ENCODE measurements at places on chromosomes 7 and 10. TPM values are rescaled to one million over a fixed set of nuclear protein-coding genes. Genes with fewer than 3 reads are reported as not detected.

DNA sequence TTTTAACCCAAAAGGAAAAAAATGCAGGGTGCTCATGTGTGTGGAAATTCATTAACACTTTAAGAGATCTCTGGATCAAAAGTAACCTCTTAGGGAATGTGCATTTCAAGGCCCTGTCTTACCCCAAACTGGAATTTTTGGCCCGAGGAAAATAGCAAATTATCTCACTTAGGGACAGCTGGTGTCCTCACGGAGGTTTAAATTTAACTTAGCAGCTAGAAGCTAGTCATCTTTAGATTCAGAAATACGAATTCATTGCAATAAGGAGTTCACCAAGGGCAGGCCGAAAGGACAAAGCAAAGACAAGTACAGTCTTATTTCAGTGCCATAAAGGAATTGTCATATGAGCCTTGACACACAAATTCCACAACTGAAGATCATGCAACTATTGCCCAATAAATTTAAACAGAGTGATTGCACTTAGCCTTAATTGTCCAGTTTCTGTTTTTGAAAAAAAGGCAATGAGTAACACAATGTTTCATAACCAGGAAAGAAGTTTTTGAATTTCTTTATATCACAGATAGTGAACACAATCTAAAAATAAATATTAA is 22.4 kb upstream of the SEMA3C start:
- DNase-seq: peak; percentile 99

DNA sequence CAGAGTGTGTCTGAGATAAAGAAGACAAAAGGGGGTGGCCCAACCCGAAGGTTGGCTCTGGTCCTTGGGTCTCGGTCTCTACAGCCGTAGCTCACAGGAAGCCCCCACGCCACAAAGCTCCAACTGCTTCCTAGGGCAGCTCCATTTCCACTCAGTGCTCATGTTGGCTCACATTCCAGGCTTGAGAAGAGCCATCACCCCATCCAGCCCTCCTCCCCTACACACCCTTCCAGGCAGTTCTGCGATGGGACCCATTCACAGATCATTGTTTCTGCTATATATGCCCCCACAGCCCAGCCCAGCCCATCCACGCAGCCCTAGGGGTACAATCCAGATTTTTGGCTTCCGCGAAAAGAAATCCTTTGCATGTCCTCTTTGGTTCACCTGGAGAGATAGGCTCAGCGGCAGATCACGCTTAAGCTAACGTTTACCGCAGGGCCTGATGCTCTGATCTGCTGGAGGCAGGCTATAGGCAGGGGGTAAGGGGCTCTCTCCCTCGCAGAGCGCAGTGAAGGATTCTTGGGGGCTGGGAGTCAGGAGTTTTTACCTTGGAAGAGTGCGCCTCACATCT is 6.2 kb upstream of the HOXA11 start:
- DNase-seq: no peak

- DNase-seq: peak; percentile 52
Measured at GRCh38 chr7:92644406-92645113, 54.4 kb upstream of the FAM133B start.

DNA sequence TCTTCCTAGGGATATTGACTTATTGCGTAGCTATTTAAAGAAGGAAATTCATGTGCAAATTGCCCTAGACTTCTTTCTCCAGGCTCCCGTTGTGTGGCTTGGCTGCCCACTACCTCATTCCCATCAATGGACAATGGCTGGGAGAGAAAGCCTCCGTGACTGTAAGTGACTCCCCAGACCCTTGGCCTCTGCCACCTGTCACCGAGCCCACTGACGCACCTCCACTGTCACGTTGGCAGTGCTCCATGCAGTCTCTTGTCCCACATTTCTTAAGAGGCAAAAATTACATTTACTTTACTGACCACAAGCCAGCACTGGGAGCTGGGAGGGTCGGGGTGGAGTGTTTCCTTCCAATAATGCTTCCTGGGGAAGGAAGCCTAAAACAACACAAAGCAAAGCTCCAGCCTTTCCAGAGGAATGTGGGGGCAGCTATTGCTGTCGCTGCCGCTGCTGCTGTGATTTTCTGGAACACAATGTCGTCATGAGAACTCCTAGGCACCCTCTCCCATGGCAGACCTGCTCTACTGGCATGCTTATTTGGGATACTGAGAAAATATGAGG is 89.7 kb upstream of the STEAP1B start:
- no peak for DNase-seq

- peak; percentile 55 for DNase-seq
Measured at GRCh38 chr10:110471566-110472139, 26.1 kb upstream of the DUSP5 start.

DNA sequence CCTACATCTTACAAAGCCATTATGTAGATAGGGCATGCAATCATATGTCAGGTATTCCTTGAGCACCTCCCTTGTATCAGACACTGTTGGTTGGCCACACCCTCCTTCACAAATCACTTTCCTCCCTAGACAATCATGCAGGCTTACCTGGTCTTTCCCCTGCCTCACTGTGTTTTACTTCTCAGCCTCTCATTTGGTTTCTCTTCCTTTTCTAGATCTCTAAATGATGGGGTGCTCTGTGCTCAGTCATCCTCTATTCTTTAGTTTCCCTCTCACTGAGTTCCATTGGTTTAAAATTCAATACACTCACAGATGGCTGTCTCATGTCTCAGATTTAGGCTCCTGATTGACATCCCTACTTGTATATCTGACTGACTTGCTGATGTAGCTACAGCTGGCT is 31.4 kb downstream of the ANK3 start:
- DNase-seq: peak; percentile 8

DNA sequence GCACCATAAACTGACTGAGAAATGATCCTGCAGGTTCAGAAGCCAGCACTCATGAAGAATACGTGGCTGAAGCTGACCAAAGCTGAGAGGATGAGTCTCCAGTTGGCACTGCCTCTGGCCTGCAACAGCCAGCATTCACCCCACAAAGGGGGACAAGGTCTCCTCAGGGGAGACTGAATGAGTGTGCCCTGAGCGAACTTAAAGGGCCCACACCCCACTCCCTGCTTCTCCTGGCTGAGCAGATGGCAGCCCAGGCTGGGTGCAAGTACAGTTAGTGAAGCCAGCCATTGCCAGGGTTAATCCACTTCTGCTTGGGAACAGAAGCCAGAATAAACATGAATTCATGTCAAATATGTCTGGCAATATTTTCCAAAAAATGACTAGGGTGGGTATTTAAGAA is 98.1 kb downstream of the PPP1R17 start:
- no peak for DNase-seq

DNA sequence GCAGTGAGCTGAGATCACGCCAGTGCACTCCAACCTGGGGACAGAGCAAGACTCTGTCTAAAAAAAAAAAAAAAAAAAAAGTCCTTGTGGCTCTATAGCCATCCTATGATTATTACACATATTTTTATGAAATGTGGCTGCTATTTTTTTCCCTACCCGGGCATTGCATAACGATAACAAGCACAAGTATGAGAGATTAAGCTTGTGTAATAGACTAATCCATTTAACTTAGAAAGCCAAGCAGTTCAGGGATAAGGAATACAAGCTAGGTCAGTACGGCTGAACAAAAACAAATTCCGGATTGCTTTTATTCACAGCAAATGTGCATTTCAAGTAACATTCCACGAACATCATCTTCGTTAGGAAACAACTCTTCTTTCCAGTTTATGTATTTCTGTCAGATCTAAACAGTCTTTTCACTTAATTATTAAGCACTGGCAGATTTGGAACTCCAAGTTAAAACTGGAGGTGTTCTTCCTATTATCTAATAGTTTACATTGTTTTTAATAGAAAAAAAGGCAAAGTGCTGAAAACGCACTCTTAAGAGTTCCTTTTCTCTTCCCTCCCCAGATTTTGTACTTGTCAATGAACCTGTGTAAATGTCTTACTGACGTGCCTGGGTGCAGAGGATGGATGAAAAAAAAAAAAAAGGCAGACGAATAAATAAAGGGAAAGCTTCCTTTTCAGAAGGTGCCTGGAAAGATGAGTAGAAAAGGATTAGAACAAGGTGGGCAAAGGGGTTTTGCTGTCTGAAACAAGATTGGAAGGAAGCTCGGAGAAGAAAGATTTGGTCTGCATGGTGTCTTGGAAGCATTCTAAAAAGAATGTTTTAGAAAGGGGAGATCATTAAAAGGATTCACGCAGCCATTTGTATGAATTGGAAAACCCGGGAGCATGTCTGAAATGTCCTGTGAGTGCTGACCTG is 81.1 kb downstream of the PRTFDC1 start:
- no peak for DNase-seq

DNA sequence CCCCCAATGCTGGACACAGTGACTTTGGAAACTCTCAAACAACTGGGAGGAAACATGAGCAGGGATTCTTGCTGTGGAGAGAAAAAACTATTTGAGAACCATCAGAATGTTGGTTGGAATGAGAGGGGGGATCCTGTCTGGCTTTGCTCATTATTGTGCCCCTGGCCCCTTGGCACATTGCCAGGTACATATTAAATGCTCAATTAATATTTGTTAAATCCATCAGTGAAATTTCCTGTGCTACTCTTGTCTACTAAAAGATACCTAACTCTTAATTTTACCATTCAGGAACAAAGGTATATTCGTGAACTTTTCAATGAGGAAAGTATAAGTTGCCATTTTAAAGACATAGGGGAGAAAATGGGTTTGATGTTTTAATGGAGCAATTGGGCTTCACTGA is 329.4 kb downstream of the OTUD1 start:
- DNase-seq: no peak

DNA sequence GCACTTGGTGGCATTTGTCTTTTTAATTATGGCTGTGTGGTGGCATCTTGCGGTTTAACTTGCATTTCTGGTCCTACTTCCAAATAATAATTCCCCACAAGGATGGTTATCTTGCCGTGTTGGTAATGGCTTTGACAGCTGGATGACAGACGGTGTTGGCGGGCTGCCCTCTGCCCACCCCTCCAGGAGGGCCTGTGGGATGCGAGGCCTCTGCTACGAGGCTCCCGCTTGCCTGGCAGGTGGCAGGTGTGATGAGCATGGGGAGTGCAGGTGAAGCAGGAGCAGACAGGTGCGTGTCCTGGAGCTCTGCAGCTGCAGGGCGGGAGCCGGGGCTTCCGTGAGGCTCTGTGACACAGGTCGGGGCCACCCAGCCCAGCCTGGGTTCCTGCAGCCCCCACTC is 11.8 kb downstream of the INPP5A start:
- DNase-seq: no peak

GRCh38 chr10:113953505-113954272 is 90.0 kb upstream of the ADRB1 start:
- DNase-seq: no peak

GRCh38 chr10:326894-327635 is 191.8 kb downstream of the ZMYND11 start:
- DNase-seq: no peak

DNA sequence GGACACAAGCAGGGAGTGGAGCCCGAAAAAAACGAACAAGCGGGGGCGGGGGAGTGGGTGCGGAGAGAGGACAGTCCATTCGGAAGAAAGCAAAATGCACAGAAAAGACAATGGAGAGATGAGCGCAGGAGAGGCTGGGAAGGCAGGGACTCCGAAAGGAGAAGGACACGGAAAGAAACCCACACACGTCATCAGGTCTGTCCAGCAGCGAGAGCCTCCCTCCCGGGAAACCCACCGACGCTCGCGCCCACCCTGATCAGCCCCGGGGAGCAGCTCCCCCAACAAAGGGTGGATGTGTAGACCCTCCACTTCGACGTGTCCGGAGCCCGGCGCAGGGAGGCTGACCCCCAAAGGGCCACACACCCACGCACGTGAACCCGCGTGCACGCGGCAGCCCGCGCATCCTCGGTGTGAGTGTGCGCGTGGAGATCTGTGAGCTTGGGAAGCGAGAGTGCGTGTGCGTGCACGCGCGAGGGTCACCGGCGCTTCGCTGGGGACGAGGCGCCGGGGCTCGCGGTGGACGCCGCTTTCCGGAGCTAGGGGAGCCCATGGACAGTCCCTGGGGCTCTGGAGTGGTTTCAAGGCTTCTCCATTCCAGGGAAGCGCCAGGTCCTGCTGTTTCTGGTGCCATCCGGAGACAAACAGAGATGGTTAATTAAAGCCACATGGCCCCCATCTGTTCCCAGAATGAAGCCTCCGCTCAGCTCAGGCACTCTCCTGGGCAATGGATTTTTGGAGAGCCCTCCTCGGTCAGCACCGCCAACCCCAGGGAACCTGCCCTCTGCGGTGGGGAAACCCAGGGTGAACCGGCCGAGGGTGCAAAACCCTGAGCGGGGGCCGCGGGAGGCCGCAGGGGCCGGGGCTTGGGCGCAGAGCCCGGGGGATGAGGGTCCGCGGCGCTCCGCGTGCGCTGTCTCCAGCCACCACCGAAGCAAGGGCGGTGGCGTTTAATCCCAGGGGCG is 916 bp downstream of the LAMB1 start:
- peak; percentile 13 for DNase-seq

DNA sequence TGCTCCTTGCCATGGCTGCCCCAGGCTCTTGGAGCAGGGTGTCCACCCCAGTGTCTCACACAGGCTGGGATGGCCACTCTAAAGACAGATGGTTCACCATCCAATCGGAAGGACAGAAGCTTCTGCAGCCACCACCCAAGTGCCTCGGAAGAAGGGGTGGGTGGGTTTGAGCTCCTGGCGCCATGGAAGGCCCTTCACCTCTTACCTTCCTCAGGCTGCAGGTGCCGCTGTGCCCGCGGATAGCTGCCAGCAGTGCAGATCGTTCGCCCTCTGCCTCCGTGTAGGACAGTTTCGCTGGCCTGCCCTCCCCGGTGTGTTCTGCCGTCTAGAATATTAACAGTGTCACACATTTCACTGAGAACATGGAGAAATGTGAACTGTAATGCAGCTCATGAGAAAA is 243.6 kb upstream of the GRB10 start:
- DNase-seq: no peak

DNA sequence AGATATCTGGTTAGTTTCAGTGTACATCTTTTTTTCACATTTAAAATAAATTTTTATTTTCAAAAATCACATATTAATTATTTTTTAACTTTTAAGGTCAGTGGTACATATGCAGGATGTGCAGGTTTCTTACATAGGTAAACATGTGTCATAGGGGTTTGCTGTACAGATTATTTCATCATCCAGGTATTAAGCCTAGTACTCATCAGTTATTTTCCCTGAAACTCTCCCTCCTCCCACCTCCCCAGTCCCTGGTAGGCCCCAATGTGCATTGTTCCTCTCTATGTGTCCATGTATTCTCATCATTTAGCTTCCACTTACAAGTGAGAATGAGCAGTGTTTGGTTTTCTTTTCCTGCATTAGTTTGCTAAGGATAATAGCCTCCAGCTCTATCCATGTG is 323.0 kb downstream of the C7orf25 start:
- peak; percentile 64 for DNase-seq

DNA sequence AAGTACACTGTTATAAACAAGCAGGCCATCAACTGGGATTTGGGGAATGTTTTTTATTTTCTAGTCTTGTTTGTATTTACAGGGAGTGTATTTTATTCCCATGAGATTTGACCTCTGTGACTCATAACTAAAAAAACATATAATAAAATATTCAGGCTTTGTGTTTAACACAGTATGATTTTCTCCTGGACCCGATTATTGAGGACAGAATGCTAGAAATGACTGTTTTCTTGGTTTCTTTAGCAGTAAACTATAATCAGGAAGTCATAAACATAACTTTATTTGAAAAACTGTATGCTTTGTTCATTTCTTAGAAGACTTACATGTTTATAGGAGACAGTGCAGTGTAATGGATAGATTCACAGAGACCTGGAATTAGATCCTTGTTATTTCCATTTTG is 2.1 kb downstream of the NHLRC2 start:
- DNase-seq: no peak

The VSTM2A gene
- total RNA-seq: not detected

The NUDT13 gene
- total RNA-seq: 0.64 TPM

The CLRN3 gene
- total RNA-seq: not detected

The ZNF467 gene
- total RNA-seq: 3.5 TPM

The FEZF1 gene
- not detected for total RNA-seq

The FAM20C gene
- 2.4 TPM for total RNA-seq

The REPIN1 gene
- total RNA-seq: 28.2 TPM

The CHST3 gene
- total RNA-seq: 11.4 TPM

The RRP12 gene
- 35.3 TPM for total RNA-seq

The RNF32 gene
- total RNA-seq: 1.8 TPM

The CASP7 gene
- total RNA-seq: 10.0 TPM

The ATG9B gene
- 0.26 TPM for total RNA-seq

Measured in bronchial epithelial cell (primary cell).